GM13977 (cell line): ENCODE measurements at places on chromosomes 7 and 10.

DNA sequence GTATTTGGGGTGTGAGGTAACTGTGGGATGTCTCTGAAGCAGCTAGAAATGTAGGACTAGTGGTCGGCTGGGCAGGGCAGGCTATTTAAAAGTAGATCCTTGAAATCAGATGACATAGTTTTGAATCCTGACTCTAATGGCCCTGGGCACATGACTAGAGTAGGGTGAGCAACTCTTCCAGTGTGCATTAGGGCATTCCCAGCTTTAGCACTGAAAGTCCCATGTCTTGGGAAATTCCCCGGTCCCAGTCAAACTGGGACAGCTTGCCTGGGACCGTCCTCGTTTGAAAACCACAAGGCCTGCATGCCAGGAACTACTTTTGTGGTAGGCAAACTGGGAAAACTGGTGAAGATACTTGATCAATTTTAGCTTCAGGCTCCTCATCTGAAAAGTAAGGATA, 255.3 kb downstream of the PTEN start:
- no peak for DNase-seq

- DNase-seq: peak; percentile 35
Observed at GRCh38 chr10:48444266-48444665, 137.8 kb downstream of the MAPK8 start.

- DNase-seq: no peak
Observed at GRCh38 chr7:80740778-80741545, 102.5 kb downstream of the CD36 start.

- no peak for DNase-seq
Observed at GRCh38 chr10:86900955-86901354, 56.5 kb downstream of the MMRN2 start.

- no peak for DNase-seq
Observed at GRCh38 chr7:134495546-134495945, 31.8 kb upstream of the AKR1B10 start.

DNA sequence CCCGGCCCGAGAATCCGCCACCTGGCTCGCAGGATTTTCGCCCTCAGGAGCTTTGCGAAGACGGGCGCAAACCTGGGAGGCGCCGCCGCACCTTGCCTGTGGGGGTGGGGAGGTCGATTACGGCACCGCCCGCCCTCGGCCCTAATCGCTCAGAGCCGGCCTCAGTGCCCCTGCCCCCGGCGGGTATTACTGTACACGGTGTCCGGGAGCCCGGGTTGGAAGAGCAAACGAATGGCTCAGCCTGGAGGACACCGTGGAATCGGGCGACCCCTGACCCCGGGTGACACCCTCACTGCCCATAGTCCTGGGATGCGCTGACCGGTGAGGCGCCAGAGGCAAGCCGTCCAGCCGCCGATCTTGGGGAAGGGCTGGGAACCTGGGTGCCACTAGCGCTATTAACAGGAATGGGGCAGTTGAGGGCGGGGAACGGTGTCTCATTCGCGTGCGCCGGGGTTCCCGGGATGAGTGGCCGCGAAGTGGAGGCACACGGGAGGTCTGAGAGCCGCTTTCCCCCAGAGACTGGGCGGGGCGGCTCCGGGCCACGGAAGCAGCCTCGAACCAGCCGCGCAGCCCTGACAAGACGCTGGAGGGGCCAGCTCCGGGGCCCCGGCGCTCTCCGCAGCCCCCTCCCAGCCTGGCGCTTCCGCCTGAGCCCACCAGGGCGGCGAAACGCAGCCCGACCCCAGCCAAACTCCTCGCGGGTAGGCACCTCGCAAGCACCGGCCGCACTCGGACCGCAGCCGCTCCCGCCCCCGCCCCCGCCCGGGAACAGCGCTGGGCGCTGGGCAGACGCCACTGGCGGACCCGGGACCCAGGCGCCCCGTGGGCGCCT, 167.5 kb downstream of the NRF1 start:
- DNase-seq: peak; percentile 64

GRCh38 chr10:85638797-85639196, 727.8 kb downstream of the GRID1 start:
- DNase-seq: no peak

DNA sequence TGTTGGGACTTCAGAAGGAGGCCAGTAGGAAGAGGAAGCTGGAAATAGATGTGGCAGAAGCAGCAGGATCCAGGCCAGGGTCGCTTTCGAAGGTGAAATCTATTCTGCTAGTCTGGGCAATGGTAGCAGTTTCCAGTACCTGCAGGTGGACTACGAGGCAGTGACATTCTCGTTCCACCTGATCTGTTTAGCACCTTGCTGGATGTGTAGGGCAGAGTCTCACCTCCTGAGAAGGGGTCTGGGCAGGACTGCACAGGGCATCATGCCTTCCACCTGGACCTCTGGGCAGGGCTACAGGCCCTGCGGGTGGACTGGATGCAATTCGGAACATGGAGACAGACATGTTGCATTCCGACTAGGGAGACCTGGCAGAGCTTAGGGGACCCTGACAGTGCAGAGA, 254.8 kb upstream of the ZNF32 start:
- DNase-seq: no peak

DNA sequence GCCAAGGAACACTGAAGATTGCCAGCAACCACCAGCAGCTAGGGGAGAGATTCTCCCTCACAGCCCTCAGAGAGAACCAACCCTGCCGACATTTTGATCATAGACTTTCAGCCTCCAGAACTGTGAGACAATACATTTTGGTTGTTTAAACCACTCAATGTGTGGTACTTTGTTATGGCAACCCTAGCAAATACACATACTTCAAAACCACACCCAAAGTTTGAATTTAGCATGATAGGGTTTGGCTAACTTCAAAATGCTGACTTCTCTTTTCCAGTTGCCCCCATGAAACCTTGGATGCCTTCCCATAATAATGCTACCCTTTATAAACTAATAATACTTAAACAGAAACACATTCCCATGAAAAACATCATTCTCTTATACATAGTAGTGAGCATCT, 149.8 kb downstream of the DGKI start:
- DNase-seq: no peak

DNA sequence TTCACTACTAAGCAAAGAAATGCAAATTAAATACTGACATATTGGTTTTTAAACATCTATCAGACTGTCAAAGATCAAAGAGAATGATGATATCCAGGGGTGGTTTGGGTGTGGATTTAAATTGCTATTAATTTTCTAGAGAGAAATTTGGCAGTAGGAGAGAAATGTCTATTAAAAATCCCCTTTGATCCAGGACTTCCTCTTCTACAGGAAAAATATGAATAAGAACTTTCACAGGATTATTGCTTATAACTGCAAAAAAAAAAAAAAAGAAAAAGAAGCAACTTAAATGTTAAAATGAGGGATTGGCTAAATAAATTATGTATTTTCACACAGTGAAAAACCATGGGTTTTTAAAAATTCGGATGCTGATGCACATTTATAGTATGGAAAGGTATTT, 21.0 kb downstream of the CFAP58 start:
- DNase-seq: no peak

DNA sequence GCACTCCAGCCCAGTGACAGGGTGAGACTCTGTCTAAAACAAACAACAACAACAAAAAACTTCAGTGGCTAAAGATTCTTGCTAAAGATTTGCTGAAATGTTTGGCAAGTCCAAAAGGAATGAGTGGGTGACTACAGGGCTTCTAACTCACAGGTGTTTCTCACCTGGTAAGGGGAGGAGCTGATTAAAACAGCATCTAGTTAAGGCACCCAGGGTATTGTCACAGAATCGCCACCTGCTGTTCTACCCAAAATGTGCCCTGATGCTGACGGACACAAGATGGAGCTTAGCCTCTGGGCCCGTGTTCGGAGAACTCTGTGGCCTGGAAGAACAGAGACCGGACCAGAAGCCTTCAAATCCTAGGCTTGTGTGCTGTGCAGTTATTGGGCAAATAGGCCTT, 336.0 kb upstream of the GALNT17 start:
- DNase-seq: no peak

GRCh38 chr7:70571403-70571934, 560.5 kb upstream of the GALNT17 start:
- no peak for DNase-seq

- no peak for DNase-seq
Observed at GRCh38 chr10:19638896-19639233, 177.4 kb upstream of the PLXDC2 start.

- no peak for DNase-seq
Observed at GRCh38 chr10:119715628-119716505, 10.0 kb upstream of the INPP5F start.

DNA sequence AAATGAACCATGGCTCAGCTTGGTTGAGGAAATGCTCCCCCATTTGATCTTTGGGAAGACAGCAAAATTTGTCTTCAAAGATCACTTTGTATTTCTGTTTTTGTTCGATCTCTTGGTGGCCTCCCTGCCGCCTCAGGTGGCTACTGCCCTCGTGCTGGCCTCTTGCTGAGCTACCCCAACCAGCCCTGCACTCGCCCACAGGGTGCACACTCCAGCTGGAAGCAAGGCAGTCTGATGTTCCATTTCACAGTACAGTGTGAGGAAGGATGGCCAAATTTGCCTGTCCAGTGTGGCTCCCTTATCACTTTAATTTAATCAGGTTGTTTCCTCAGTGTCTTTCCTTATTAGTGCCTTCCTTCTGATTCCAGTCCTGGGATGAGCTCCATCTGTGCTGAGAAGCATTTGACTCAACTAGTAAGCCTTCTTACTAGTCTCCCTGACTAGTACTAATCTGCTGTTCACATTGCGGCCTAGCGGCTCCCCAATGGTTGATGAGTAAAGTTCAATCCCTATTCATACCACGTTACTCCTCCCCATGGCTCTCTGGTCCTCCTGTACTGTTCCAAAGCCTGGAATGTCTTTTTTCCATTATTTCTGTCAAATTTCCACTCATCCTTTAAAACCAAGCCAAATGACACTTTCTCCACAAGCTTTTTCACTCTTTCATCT, 8.2 kb downstream of the MYOF start:
- no peak for DNase-seq
